ENCODE measurements at places on chromosomes 6 and 20. TPM values are rescaled to one million over a fixed set of nuclear protein-coding genes. Genes with fewer than 3 reads are reported as not detected.

The TCF19 gene
- 7.0 TPM for total RNA-seq

The ILRUN gene
- 42.7 TPM for total RNA-seq

The GATA5 gene
- 103 TPM for total RNA-seq

The RIMS4 gene
- 5.3 TPM for total RNA-seq

The CRIP3 gene
- total RNA-seq = 5.2 TPM

The SOX18 gene
- total RNA-seq = 0.06 TPM

The TP53TG5 gene
- total RNA-seq = 0.32 TPM

The BPI gene
- not detected for total RNA-seq

The GTSF1L gene
- not detected for total RNA-seq

The ABHD16B gene
- not detected for total RNA-seq

The SLC52A3 gene
- total RNA-seq = 0.12 TPM

The ACTR5 gene
- 8.7 TPM for total RNA-seq

The ULBP1 gene
- total RNA-seq = 0.04 TPM

The PREX1 gene
- total RNA-seq = 15.3 TPM

The NFKBIE gene
- 34.2 TPM for total RNA-seq

The CTSZ gene
- total RNA-seq = 71.3 TPM

The GPX5 gene
- 0.30 TPM for total RNA-seq

The DTNBP1 gene
- 9.2 TPM for total RNA-seq

The COL12A1 gene
- 0.66 TPM for total RNA-seq

The TNFRSF6B gene
- total RNA-seq = 10.3 TPM

The GHRH gene
- total RNA-seq = 0.63 TPM

The NDUFAF5 gene
- 45.8 TPM for total RNA-seq

The EPPIN gene
- total RNA-seq = not detected

The TRAPPC3L gene
- total RNA-seq = not detected

The NKAPL gene
- not detected for total RNA-seq

The PACRG gene
- 0.83 TPM for total RNA-seq

The GSTA4 gene
- total RNA-seq = 64.5 TPM

The RIPPLY2 gene
- 0.35 TPM for total RNA-seq

Data from cardiac muscle cell (in vitro differentiated cells and primary cell).